Colonic mucosa (tissue), 4 donors: ENCODE measurements at places on chromosomes 16 and 17.

DNA sequence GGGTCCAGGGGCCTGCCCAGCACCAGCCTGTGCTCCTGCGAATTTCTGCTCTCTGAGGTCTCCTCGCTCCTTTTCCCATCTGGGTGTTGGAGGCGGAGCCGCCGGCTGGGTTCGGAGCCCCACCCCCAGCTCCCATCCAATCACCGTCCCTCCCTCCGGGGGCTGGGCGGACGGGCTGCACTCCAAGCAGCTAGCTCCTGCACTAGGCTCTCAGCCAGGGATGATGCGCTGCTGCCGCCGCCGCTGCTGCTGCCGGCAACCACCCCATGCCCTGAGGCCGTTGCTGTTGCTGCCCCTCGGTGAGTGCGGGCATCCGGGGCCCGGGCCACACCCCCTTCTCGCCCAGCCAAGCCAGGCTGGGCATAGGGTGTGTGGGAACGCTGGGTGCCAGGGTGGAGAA lies at the start of gene NRN1L:
Gene NRN1L, plus strand, starts transcription at position 202 of the 400 bp plus-strand sequence. Its CDS starts 19 bp downstream, at position 221.
- DNase-seq: peak; percentile 77

GRCh38 chr17:66850692-66851091 lies 15.8 kb downstream of the CACNG5 start:
- DNase-seq: no peak

GRCh38 chr17:8029121-8029520 lies 9.7 kb upstream of the ALOX15B start:
- DNase-seq: no peak

DNA sequence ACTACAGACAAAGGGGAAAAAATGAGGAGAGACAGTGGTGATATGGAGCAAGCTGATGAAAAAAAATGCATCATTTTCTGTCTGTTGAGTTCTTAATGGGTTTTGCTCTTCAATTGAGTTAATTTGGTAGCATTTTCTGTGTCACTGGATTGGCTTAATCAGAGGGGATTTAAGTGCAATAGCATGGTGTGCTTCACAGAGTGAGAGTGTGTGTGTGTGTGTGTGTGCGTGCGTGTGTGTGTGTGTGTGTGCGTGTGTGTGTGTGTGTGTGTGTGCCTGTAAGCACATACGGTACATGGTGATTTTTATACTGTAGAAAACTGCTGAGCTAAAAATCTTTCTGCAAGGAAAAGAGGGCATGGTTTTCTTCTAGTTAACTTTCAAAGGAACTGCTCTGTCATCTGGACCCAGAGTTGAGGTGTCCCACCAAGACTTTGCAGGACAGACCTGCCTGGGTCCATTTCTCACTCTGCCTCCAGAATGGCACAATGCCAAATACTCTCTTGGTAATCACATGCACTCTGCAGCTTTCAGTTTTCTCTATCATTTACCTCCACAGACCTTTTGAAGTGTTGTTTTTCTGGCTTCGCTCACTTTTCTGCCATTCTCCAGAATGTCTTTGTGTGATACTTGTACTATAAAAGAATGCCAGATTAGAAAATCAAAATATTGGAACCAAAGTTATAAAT lies 952.6 kb upstream of the SOX9 start:
- DNase-seq: no peak

- peak; percentile 65 for DNase-seq
Observed at GRCh38 chr17:68457168-68457538, at the start of gene WIPI1. Gene WIPI1 (minus strand): TSS chr17:68457496. CDS start chr17:68457421, 75 bp downstream.

DNA sequence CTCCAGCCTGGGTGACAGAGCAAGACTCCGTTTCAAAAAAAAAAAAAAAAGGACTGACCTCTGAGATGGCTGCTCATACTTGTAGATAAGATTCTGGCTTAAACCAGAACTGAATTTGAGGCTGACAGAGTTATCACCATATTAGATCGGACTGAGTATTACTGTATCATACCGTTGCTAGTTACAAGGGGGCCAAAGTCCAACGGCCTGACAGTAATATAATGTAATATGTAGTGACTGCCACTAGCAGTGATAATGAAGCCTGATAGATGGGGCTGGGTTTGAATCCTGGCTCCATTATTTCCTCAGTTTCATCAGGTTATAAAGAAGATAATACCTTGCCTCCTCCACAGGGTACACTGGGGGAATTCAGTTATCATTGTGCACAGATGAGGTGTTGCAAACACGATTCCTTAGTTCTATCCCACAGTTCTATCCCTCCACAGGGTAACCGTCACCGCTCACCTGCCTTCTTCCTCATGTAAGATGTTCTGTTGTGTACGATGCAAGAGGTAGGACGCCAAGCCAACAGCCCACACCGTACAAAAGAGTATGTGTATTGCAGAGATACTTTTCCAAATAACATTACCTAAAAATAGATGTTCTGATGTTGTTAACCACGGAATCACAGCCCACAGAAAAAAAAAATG lies 5.2 kb downstream of the TMEM220 start:
- peak; percentile 80 for DNase-seq

DNA sequence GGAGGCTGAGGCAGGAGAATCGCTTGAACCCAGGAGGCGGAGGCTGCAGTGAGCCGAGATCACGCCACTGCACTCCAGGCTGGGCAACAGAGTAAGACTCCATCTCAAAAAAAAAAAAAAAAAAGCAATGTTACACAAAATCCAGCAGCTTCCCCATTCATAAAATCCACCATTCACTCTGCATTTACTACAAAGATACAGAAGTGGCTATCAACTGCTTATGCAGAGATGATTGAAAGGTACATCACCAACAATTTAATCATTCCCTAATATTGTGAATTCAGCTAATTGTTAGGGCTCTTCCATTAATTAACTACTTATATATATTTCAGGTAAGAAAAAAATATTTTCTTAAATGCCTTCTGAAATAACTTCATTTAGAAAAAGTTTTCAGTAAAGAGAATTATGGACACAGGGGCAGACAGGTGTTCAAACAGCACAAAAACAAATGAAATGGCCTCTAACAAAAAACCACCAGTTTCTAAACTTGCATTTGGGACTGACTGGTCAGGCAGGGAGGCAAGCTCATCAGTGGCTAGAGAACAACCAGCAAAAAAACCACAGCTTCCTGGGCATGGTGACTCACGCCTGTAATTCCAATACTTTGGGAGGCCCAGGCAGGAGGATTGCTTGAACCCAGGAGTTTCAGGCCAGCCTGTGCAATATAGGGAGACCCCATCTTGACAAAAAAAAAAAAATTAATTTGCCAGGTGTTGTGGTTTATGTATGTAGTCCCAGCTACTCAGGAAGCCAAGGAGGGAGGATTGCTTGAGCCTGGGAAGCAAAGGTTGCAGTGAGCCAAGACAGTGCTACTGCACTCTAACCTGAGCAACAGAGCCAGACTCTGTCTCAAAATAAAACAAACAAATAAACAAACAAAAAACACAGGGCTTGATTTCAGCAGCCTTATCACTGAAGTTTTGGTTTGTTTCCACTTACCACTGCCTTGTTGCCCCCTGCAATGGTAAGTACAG lies 26.3 kb downstream of the ERN1 start:
- DNase-seq: no peak

GRCh38 chr16:71628810-71629209 lies 2.8 kb downstream of the MARVELD3 start:
- no peak for DNase-seq

DNA sequence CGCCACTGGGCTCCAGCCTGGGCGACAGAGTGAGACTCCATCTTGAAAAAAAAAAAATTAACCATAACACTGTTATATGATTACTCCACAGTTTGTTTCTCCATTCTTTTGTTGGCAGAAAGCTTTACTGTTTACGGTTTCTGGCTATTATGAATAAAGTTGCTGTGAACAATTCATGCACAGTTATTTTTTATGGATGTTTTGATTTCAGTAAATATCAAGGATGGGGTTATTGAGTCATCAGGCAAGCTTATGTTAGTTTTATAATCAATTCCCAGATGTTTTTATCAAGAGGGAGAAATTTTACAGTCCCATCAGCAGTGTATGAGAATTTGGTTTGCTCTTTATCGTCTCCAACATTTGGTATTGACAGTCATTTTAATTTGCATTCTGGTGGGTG lies 67.9 kb downstream of the TAOK1 start:
- DNase-seq: no peak

DNA sequence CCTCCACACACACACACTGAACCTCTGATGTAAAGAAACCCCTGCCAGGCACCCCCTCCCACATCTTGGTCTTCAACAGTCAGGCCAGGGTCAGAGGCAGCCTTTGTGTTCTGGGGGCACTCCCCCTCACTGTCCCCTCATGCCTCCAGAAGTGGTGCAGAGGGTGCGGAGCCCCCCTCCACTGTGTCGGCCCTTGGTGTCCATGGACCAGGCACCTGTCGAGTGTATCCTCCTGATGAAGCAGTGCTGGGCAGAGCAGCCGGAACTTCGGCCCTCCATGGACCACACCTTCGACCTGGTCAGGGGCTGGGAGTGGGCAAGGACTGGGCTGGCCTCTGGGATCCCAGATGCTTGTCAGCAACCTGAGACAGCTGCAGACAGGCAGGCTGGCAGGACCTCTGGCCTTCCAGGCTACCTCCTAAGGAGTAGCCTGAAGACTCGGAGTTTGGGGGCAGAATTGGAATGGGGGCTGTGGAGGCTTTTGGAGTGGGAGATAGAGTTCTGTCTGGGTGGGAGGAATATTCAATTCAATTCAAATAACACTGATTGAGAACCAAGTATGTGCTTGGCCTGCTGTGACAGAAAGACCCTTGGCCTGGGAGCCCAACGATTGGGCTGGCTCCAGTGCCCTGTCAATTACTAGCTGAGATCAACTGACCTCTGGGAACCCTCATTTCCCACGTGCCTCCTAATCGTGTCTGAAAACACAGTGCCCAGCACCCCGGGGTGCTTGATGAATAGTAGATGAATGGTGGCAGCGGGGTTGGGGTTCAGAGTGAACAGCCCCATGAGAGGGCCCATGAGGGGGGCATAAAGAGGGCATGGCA lies 11.5 kb downstream of the GUCY2D start:
- DNase-seq: no peak

- peak; percentile 75 for DNase-seq
Observed at GRCh38 chr17:82577300-82577699, 57.8 kb downstream of the FOXK2 start.

DNA sequence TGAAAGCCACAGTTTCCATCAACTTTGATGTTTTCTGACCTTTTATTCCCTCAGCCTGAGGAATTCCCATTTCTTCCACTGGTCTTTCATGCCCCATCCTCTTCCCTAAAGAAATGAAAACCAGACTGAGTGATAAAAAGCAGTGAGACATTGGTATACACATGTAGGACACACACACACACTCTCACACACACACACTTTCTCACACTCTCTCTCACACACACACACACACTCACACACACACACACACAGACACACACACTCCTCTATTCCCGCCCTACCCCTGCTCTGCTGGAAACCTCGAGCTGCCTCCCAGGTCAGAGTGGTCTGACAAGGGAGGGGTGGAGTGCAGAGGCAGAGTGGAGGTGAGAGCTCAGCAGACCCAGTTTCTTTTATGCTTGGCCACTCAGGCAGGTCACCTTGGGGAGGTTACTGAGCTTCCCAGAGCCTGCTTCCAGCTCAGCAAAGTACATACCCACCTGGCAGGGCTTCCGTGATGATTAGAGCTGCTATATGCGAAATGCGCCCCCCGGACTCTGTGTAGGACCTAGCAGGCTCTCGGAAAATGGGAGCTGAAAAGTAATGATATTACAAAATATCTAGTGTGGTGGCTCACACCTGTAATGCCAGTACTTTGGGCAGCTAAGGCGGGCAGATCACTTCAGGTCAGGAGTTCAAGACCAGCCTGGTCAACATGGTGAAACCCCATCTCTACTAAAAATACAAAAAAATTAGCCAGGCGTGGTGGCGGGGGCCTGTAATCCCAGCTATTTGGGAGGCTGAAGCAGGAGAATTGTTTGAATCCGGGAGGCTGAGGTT lies 30.7 kb downstream of the CCR7 start:
- no peak for DNase-seq

GRCh38 chr17:57453841-57454425 lies 197.6 kb downstream of the MSI2 start:
- DNase-seq: no peak
